Chondrocyte (in vitro differentiated cells): ENCODE measurements at places on chromosomes 5 and 9.

- no peak for DNase-seq
These were observed 10.4 kb downstream of the LRRC8A start for GRCh38 chr9:128892221-128892921.

DNA sequence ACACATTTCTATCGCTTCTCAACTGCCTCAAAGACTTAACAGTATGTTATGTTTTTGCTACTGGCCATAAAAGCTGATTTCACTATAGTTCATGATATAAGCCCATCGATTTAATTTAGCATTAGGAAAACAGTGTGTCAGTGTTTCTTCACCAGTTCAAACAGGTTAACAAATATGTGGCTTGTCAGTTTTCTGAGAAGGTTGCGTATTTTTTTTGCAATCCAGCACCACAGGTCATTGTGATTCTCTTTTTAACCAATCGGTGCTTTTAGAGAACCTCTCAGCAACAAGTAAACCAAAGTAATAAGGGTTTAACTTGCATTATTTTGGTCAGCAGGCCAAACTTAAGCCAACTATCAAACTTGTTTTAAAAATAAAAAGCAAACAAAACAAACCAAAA lies 409.6 kb downstream of the NFIB start:
- DNase-seq = no peak

GRCh38 chr9:134951461-134951860 lies 33.7 kb upstream of the FCN1 start:
- DNase-seq = peak; percentile 59

GRCh38 chr9:98314381-98315066 lies 59.1 kb upstream of the TBC1D2 start:
- DNase-seq = no peak

GRCh38 chr5:148861088-148861487 lies 34.7 kb downstream of the ADRB2 start:
- DNase-seq = no peak

DNA sequence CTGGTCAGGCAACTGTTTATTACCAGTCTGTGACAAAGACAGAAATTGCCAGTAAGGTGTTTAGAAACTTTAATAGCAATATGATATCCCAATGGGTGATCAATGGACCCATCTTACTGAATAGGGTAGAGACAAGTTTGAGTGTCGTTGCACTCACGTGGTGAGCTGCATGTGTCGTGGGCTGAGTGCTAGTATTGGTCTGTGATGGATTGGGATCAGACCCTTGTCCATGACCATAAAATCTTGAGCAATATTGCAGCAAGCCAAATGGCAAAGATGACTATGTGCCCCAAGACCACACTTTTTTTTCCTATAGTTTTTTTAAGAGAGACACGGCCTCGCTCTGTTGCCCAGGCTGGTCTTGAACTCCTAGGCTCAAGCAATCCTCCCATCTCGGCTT lies 114.5 kb downstream of the PALM2AKAP2 start:
- no peak for DNase-seq

GRCh38 chr5:40124367-40124766 lies 555.3 kb upstream of the PTGER4 start:
- no peak for DNase-seq

- DNase-seq = no peak
These were observed 180.5 kb downstream of the RAB3C start for GRCh38 chr5:58763390-58763789.

DNA sequence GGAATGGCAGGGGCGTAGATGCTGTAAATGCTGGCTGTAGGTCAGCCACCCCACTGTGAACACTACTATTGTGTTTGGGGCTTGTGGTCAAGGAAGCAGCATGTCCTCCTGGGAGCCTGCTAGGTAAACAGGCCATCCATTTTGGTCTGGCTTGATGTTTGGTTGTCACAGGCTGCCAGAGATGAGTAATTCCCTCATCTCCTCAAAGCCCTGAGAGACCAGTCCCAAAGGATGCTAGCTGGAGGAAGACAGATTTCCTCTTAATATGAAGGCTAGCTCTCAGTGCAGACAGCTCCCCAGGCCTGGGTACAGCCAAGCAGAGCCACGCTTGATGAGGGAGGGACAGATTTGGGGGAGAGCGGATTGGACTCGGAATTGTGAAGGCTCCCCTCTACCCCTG lies 72.5 kb upstream of the MAP1B start:
- no peak for DNase-seq

GRCh38 chr5:149559706-149560105 lies 8.5 kb upstream of the CSNK1A1 start:
- DNase-seq = no peak

GRCh38 chr5:106940301-106940846 lies 730.4 kb downstream of the EFNA5 start:
- no peak for DNase-seq

- DNase-seq = no peak
These were observed 161.4 kb downstream of the CD180 start for GRCh38 chr5:67035098-67035740.

GRCh38 chr9:26682796-26683496 lies 209.7 kb downstream of the CAAP1 start:
- peak; percentile 7 for DNase-seq

- no peak for DNase-seq
These were observed 14.4 kb downstream of the F2RL2 start for GRCh38 chr5:76608833-76609232.

GRCh38 chr5:7980881-7981280 lies 111.9 kb downstream of the MTRR start:
- no peak for DNase-seq

- no peak for DNase-seq
These were observed 48.1 kb downstream of the POC5 start for GRCh38 chr5:75668977-75669689.

DNA sequence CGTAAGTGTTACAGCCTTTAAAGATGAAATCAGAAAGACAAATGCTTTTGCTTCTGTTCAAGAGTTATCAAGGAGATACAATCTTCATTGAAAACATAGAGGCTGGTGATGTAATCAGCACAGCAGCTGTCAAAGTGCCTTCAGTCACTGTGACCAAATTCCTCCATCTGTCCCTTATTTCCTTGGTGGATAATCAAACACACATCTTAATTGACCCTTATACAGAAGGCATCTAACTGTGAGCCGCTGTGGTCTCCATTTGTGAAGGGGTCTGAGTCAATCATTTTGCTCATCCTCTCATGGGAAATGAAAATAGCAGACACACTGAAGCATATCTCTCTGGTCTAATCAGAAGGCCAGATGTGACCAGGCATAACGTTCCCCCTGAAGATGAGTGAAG lies 130.1 kb upstream of the TLR4 start:
- DNase-seq = no peak

DNA sequence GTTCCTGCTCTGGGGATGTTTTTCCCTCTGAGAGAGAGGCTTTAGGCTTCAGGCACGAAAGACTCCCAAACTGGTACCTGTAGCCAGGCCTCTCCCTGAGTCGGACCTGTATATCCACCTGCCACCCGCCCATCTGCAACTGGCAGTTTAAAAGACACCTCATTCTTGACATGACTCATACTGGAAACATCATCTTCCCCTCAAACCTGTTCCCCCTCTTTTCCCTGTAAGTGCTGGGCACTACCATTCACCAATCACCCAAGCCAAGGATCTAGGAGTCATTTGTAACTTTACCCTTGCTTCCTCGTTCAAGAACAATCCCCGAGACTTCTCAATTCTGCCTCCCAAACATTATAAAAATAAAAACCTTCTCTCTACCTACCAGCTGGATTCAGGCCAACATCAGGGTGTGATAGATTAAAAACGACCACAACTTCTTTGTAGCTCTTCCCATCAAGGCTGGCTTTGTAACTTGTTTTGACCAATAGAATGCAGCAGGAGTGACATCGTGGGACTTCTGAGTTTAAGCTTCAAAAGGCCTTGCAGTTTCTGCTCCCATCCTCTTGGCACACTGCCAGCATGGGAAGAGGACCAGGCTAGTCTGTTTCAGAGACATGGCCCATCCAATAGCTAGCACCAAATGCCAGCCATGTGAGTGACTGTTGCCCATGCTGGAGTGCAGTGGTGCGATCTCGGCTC lies 1.8 kb upstream of the WDR31 start:
- DNase-seq = no peak

DNA sequence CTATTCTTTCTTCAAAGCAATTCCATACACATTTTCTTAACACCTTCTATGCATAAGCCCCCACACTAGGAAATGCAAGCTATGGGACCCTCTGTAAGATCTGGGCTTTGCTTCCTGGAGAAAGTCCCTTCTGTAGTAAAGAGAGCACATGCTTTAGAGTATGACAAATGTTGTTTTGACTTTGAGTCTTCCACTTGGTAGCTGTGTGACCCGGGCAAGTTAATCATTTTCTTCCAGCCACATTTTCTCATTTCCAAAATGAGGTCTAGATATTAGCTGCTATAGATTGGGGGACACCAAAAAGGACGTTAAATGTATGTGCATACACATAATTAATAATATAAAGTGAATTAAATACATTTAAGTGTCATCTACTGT lies 334.0 kb downstream of the NFIB start:
- no peak for DNase-seq

DNA sequence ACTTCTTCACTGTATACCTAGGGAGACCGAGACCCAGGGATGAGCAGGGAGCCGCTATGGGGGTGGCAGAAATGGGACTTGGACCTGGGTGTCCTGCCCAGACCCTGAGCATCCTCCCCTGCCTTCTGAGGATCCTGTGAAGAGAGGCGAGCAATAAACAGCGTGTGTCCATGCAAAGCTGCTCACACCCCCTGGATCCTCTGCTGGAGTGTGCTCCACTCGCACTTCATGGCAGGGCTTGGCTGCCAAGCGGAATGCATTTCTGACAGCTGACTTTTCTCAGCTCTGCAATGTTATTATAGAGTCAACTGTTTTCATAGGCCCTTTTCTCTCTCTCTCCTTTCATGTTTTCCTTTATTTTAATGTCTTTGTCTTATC lies 31.0 kb upstream of the ALDH1B1 start:
- no peak for DNase-seq
